ENCODE measurements at places on chromosomes 2 and 18. TPM values are rescaled to one million over a fixed set of nuclear protein-coding genes. Genes with fewer than 3 reads are reported as not detected.

DNA sequence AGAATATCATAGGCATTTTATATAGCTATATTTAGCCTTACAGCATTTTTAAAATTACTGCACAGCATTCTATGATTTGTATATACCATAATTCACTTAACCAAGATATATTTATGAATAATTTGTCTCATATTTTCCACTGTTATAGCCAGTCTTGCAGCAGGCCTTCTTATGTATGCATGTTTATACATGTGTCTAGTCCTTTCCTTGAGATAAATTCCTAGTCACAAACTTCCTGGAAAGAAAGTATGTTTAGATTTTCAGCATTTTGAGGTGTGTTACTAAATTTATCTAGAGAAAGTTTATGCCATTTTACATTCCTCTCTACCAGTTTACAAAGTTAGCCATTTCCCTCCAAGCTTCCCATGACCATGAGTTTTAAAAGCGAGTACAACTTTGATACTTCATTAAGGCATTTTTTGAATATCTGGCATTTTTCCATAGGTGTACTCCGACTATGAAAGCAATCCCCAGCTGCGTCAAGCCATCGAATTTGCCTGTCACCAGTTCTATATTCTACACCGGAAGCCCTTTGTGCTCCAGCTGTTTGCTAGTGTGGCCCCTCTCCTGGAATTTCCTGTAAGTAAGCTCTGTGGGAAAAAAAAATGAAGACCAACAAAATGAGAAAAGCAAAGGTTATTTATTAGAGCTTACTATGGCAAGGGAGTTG is 59.4 kb upstream of the RPE start:
- no peak for DNase-seq

GRCh38 chr2:143802242-143802641 is 673.0 kb downstream of the ARHGAP15 start:
- DNase-seq = peak; percentile 76

DNA sequence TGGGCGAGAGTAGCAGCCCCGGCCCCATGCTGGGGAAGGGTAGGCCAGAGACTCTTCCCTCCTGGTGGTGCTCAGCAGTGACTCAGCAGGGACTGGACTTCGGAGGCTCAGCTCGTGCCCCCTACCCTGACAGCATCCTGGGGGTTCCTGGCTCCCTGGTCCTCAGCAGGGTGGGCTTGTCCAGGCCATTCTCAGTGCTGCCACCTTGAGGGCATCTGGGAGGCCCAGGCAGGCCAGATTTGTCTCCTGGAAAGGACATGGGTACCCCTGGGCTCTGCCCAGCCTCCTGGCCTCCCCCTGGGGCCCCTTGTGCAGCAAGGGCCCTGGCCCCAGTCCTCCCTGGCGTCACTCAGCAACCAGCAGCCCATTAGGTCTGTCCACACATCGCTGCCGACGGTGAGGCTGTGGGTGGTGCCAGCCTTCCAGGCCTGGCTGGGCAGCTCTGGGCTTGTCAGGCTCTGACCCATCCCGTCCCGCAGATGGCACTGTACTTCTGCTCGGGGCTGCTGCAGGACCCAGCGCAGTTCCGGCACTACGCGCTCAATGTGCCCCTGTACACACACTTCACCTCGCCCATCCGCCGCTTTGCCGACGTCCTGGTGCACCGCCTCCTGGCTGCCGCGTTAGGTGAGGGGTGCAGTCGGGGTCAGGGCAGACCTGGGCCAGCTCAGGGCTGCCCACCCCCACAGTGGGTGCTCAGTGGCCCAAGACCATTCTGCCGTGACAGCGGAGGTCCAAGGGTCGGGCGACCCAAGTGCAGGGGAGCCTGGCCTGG is 45.0 kb upstream of the ALPP start:
- peak; percentile 11 for DNase-seq

- DNase-seq = no peak
Measured at GRCh38 chr2:185891403-185891802, 152.8 kb downstream of the FSIP2 start.

The RAPH1 gene
- 19.4 TPM for total RNA-seq

All from fibroblast of villous mesenchyme (primary cell).